ENCODE measurements at places on chromosomes 5 and 9.

DNA sequence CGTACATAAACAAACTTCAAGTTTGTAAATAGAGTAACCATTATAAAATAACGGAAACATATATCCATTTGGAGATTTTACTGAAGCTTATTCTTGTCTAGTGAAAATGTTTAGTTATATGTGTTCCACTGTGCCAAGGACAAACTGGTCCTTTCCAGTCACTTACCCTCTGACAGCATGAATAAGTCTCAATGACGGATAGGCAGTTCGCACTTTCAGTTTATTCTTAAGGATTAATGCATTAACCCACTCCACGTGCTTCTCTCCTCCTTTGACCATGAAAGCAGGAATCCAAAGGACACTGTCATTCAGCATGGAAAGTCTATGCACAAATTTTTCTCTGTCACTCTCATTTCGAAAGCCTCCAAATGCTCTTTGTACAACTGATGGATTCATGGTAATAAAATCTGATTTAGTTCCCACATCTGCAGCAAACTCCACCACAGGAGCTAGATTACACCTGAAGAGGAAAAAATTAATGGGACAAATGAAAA is 47.1 kb downstream of the ST8SIA4 start:
- DNase-seq, result no peak

GRCh38 chr9:21521448-21521847 is 39.3 kb upstream of the IFNE start:
- DNase-seq, result no peak

GRCh38 chr5:21686706-21687105 is 1166.4 kb downstream of the CDH12 start:
- DNase-seq, result no peak

- DNase-seq, result no peak
These were observed 89.4 kb downstream of the OTULIN start for GRCh38 chr5:14753947-14754346.

DNA sequence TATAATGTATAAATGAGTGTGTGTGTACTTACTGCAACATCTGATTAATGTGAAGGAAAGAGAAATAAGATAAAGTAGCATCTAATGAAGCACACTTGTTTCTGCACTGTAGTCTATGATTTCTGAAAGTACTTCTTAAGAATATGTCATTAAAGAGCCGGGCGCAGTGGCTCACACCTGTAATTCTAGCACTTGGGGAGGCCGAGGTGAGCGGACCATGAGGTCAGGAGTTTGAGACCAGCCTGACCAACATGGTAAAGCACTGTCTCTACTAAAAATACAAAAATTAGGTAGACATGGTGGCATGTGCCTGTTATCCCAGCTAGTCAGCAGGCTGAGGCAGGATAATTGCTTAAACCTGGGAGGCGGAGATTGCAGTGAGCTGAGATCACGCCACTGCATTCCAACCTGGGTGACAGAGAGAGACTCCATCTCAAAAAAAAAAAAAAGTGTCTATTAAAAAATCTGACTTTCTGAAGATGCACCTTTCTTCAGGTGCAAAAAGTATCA is 556.9 kb downstream of the PTPRD start:
- DNase-seq, result no peak

GRCh38 chr9:37836386-37836785 is 35.8 kb downstream of the DCAF10 start:
- no peak for DNase-seq

GRCh38 chr9:98071737-98072136 is 15.2 kb downstream of the NANS start:
- DNase-seq, result no peak

GRCh38 chr5:15620501-15620900 is 120.5 kb downstream of the FBXL7 start:
- DNase-seq, result peak; percentile 30

DNA sequence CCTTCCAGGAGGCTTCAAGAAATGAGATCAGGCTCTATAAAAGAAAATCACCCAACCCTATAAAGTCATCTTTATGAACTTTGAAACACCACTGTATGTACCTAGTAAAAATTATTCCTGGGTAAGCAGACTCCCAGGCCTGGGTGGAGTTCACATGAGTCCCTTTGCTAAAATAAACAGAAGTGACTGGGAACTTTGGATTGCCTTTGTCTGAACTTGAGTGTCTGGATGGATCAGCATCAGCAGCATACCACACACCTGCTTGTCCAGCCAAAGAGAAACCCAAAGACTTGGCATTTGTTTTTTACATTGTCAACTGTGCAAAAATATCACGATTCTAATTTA is 79.6 kb upstream of the CDKN2B start:
- no peak for DNase-seq

DNA sequence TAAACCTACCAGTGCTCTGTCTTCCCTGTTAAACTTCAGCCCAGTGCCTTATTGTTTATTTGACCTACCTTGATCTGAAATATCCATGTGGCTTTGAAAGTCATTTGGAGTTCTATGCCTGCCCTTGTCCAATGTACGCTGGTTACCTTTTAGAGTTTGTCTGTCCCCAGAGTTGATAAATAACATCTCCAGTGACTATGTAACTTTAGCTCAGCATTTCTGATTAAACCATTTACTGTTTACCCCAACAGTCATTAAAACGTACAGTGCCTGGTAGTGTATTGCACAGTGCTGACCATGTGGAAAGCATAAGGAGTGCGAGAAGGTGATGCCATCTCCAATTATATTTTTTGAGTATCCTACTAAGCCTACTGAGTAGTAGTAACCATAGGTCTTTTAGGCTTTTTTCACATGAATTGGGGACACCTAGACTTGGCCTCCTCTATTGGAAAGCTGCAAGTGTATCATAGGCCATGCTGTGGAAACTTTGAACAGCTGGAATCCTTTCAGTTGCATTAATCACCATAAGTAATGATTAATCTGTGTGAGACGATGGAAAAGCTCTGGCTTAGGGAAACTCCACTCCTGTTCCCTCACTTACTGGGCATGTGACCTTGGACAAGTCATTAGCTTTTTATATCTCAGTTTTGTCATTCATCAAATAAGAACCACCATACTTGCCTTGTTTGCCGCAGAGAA is 93.5 kb downstream of the MAST4 start:
- no peak for DNase-seq

- DNase-seq, result no peak
These were observed 87.8 kb upstream of the TLR4 start for GRCh38 chr9:117616431-117616831.

DNA sequence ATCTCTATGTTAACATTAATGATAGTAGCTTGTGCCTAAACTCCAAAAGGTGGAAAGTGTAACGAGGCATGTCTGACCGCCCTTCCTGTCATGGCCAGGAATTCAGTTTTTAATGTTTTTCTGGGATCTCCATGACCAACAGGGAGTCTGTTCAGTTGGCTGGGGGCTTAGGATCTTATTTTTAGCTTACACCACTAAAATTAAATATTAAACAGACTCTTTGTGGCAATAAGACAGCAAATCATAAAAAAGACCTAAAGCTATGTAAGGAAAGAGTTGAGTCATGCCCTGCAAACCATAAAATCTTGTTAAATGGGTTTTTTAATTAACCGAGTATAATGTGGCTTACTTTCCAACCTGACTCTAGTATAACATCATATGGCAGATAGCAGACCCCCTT is 247.8 kb downstream of the DIRAS2 start:
- DNase-seq, result no peak

DNA sequence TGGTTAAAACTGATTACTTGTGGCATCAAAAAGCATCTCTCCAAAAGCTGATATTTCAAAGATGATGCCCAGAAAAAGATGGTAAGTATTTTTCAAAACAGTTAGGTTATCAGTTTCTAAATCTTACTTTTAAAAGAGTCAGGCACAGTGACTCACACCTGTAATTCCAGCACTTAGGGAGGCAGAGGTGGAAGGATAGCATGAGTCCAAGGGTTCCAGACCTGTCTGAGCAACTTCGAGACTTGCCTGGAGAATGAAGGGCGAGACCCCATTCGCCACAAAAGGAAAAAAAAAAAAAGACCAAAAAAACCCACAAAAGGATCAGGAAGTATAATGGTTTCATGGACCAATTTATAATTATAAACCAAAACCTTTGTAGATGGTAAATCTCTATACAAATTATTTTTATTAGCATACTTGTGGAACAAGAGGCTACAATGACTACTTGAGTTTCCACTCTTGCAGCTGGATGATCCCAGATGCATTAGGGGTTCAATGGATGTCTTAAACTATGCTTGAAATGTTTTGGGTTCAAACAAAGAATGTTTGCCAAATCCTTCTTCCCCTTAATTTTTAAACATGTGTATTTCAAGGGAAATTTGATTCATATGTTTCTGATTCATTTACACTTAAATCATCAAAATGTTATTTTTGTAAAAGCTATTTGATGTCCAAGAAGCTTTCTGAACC is 96.1 kb downstream of the ADAMTSL1 start:
- no peak for DNase-seq

GRCh38 chr5:96031180-96031579 is 69.5 kb upstream of the ELL2 start:
- no peak for DNase-seq

GRCh38 chr9:72726947-72727346 is 205.5 kb downstream of the TMC1 start:
- no peak for DNase-seq

DNA sequence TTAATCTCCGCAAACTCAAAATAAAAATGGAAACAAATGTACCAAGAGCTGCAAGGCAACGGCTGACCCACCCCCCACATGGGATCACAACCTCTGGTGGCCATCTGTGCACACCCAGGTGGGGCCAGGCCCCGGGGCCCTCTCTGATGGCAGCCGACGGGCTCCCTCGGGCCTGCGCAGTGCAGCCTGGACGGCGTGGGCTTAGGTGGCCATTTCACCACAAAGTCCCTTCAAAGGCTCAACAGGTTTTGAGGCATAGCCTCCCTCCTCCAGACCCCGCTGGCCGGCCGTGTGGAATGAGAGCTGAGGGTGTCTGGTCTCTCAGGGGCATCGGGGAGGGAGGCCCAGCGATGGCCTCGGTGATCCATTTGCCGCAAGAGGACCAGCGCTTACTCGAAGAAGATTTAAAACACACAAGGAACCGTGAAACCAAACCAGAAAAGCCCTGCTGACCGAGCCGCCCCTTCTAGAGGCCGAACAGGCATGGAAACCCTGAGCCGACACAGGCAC is 42.7 kb upstream of the CEP72 start:
- no peak for DNase-seq

GRCh38 chr5:150486402-150487198 is 21.3 kb upstream of the NDST1 start:
- DNase-seq, result peak; percentile 59

DNA sequence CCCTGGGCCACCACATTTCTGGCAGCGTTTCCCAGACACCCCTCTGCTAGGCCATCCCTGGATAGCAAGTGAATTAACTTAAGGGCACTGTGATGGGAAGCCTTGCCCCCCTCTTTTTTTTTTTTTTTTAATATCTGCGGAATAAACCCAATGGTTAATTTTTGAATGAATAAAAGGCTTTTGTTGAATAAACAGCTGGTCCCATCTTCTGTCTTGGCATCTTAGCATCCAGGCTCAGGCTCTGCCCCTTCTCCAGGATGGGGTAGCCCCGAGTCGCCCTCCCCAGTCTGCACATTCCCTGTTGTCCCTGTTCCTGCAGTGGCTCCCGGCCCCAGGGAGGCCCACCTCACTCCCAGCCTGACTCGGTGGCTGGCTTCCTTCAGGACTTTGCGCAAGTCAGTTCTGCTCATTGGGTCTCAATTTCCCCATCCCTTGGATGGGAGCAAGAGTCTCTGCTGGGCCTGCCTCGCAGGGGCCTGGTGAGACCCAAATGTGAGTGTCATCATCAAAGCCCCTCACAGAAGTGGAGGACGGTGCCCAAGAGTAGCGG is 29.0 kb upstream of the HMCN2 start:
- no peak for DNase-seq

GRCh38 chr9:17816431-17817027 is 237.7 kb downstream of the SH3GL2 start:
- no peak for DNase-seq

GRCh38 chr9:125774106-125774505 is 26.9 kb downstream of the PBX3 start:
- DNase-seq, result no peak

DNA sequence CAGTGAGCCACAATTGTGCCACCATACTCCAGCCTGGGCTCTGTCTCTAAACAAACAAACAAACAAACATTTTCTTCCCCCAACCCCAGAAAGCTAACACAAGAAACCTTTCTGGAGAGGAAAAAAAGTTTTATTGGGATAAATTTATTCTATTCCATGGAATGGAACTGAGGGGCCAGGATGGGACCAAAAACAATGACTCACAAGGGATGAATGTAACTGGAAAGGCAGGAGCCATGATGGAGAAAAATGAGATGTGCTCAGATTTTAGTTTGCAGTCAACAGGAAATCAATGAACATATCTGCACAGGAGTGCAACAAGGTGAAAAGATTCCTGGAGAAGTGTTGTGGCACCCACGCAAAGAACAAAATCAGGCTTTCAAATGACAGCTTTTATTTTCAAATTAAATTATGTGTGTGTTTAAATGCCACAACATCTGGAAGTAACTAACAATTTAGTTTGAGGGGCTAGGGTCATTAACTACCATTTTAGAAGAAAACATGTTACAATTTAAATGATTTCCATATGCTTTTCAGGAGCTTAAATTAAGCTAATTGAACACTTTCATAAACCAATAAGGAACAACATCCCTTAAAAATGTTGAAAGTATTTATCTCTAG is 208.6 kb downstream of the TSSK1B start:
- no peak for DNase-seq

DNA sequence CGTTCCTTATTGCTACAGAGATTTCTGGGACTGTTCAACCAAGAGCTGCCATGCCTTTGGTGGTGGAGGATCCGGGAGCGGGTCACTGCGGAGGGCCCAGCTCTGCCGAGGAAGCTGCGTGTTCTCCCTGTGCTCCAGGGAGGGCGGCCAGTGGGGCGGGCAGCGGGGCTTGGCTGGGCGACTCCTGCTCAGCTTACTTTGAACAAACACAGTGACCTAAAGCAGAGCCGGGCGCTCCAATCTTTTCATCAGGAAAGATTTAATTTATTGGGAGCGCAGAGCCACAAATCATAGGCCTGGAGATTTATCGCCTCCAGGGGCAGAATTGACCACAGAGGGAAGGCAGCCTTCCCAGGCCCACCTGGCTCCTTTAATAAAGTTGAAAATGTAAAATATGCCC is 27.7 kb downstream of the LHX3 start:
- DNase-seq, result no peak

GRCh38 chr5:154535535-154535934 is 57.5 kb upstream of the HAND1 start:
- DNase-seq, result no peak

- no peak for DNase-seq
These were observed 49.9 kb downstream of the CDO1 start for GRCh38 chr5:115766608-115767007.

- DNase-seq, result no peak
These were observed 491.0 kb upstream of the C9orf72 start for GRCh38 chr9:28064241-28064815.

DNA sequence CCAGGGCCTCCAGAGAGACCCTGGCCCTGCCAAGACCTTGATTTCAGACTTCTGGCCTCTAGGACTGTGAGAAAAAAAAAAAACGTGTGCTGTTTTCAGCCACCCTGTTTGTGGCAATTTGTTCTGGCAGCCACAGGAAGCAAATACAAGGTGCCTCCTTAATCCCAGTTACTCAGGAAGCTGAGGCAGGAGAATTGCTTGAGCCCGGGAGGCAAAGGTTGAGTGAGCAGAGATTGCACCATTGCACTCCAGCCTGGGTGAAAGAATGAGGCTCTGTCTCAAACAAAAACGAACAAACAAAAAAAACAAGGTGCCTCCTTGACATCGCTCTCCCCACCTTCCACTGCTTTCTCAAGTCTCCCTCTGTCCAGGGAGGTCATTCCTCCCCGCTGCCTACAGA is 98.0 kb downstream of the GABBR2 start:
- no peak for DNase-seq

All from uterus (tissue), 4 donors.